ENCODE measurements at places on chromosomes 6 and 20. TPM values are rescaled to one million over a fixed set of nuclear protein-coding genes. Genes with fewer than 3 reads are reported as not detected.

- no peak for DNase-seq
Measured at GRCh38 chr6:12383448-12383847, 93.3 kb downstream of the EDN1 start.

DNA sequence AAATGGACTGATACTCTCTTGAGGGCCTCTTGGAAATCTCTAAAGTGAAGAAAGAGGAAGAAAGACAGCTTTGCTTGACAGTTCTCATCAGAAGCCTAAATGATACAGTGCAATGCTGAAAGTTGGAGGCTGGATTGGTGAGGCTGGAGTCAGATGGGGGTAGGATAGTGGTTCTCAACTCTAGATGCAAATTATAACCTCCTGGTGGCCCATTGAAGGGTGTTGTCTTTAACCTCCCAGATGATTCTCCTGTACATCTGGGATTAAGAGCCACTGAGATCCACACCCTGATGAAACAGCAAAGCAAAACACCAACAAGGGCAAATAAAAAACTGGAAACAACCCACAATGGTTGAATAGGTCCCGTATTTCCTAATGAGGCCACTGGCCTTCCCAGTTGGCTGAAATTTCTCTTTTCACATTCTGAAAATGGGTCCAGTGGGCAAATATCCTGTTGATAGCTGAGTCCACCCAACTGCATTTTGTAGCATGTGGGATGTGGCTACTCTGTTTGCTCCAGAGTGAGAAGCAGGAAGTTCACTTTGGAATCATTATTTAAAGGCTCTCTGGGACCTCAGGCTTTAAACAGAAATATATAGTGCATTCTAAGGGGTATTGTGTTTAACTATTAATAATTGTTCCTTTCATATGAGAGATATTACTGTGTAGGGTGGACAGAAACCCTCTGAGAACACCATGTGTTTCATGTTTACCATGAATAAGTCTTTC lies 208.1 kb downstream of the SOX4 start:
- DNase-seq: no peak

GRCh38 chr6:26198722-26199056 lies 111.5 kb downstream of the HFE start:
- no peak for DNase-seq

GRCh38 chr20:23872065-23872464 lies 7.5 kb downstream of the CST5 start:
- DNase-seq: no peak

The TCF15 gene
- 0.36 TPM for total RNA-seq
